Right atrium auricular region (tissue), 2 donors: ENCODE measurements at places on chromosomes 16 and 17. TPM values are rescaled to one million over a fixed set of nuclear protein-coding genes. Genes with fewer than 3 reads are reported as not detected.
A peak's percentile ranks its signal among the peaks of the same experiment; 100 is the strongest.

DNA sequence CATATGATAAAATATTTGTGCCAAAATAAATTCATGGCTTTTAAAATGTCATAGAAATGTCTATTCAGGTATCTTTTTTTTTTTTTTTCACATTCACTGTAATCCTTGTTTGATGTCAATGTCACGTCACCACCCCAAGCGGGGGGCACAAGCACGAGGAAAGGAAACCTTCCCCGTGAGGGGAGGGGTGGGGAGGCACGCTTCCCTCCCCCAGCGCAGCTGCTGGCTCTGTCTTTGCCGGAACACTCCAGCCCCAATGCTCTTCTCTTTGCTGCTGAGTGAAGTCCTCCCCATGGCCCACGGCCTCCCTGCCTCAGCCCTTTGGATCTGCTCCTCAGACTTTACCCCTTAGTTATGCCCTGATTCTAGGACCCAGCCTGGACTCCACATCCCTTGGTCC lies 1.5 kb downstream of the SLC35G3 start:
- no peaks in the 10 kb centered on the region for H3K27me3 ChIP-seq
- H3K36me3 ChIP-seq = peaks cover 9% of the 10 kb centered on the region
- H3K27ac ChIP-seq = no peak overlapping the region
- H3K4me3 ChIP-seq = no peak overlapping the region

GRCh38 chr16:51565184-51565583 lies 414.1 kb upstream of the SALL1 start:
- H3K4me3 ChIP-seq = no peak overlapping the region
- no peaks in the 10 kb centered on the region for H3K36me3 ChIP-seq
- no peaks in the 10 kb centered on the region for H3K4me1 ChIP-seq
- no peaks in the 10 kb centered on the region for H3K27me3 ChIP-seq
- no peak for DNase-seq
- no peak overlapping the region for H3K27ac ChIP-seq

GRCh38 chr17:56478836-56479447 lies 114.6 kb upstream of the NOG start:
- H3K4me1 ChIP-seq = no peaks in the 10 kb centered on the region
- H3K27ac ChIP-seq = no peak overlapping the region
- H3K4me3 ChIP-seq = no peak overlapping the region
- no peaks in the 10 kb centered on the region for H3K36me3 ChIP-seq
- DNase-seq = no peak

- no peaks in the 10 kb centered on the region for H3K27me3 ChIP-seq
- peaks cover 53% of the 10 kb centered on the region for H3K4me1 ChIP-seq
- H3K36me3 ChIP-seq = peaks cover 6% of the 10 kb centered on the region
- peak overlapping the region; percentile 8 for H3K27ac ChIP-seq
Observed at GRCh38 chr16:81609323-81609892, 164.8 kb downstream of the CMIP start.

DNA sequence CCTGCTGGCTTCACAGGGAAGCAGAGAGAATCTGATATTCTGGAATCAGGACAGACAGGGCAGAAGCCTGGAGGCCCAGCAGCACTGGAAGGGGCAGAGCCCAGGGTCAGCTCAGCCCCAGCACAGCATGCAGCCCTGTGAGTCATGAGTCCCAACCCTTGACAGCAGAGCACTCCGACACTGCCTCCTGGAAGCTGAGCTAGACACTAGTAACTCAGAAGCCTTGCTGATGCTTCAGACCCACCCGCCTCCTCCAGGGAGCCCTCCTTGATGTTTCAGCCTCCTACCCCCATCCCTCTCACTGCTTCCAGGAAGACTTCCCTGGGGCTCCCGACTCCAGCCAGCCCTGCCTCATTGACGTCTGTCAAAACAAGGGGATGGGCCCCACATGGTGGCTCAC lies 6.9 kb downstream of the CAMKK1 start:
- DNase-seq = no peak
- no peaks in the 10 kb centered on the region for H3K27me3 ChIP-seq
- H3K4me3 ChIP-seq = no peak overlapping the region
- H3K36me3 ChIP-seq = peaks cover 18% of the 10 kb centered on the region
- H3K4me1 ChIP-seq = peaks cover 54% of the 10 kb centered on the region

DNA sequence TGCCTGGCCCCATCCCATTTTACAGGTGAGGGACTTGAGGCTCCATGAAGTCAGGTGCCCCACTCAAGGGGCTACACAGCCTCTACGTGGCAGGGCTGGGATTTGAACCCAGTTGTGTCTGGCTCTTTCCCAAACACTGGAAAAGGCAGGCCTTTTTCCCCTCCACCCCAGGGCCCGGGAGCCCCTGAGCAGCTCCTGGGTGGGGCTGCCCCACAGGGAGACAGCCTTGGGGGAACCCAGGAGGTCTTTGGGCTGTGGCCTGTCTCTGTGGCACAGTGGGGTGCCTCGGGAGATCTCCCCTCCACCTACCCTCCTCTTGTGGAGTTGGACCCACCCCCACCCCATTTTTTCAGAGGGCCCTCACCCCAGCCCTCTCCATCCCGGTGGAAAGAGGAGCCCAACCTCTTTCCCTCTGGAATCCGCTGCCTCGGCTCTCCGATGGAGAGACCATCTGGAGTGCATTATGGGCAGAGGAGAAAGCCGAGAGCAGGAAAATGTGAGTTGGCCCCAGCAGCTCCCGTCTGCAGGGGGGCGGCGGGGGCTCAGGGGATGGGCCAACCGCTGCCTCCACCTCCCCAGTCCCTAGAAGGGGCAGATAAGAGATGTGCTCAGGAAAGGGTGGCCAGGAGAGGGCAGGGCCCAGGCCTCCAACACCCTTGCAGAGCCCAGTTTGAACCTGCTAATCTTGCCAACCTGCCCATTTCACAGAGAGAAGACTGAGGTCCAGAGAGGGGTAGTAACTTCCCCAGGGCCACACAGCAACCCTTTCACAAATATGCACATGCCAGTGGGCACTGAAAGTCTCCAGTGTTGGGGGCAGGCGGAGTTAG lies 15.4 kb upstream of the TMEM92 start:
- H3K4me3 ChIP-seq = no peak overlapping the region
- peaks cover 9% of the 10 kb centered on the region for H3K4me1 ChIP-seq
- no peak for DNase-seq
- no peaks in the 10 kb centered on the region for H3K27me3 ChIP-seq
- H3K36me3 ChIP-seq = no peaks in the 10 kb centered on the region

GRCh38 chr16:21001262-21001661 lies 100.7 kb downstream of the LYRM1 start:
- no peaks in the 10 kb centered on the region for H3K27me3 ChIP-seq
- H3K36me3 ChIP-seq = no peaks in the 10 kb centered on the region
- no peak overlapping the region for H3K27ac ChIP-seq
- no peak overlapping the region for H3K4me3 ChIP-seq

GRCh38 chr16:75821117-75821516 lies 94.8 kb upstream of the CPHXL start:
- no peak overlapping the region for H3K27ac ChIP-seq
- H3K27me3 ChIP-seq = no peaks in the 10 kb centered on the region
- DNase-seq = no peak
- no peaks in the 10 kb centered on the region for H3K4me1 ChIP-seq
- H3K4me3 ChIP-seq = no peak overlapping the region

DNA sequence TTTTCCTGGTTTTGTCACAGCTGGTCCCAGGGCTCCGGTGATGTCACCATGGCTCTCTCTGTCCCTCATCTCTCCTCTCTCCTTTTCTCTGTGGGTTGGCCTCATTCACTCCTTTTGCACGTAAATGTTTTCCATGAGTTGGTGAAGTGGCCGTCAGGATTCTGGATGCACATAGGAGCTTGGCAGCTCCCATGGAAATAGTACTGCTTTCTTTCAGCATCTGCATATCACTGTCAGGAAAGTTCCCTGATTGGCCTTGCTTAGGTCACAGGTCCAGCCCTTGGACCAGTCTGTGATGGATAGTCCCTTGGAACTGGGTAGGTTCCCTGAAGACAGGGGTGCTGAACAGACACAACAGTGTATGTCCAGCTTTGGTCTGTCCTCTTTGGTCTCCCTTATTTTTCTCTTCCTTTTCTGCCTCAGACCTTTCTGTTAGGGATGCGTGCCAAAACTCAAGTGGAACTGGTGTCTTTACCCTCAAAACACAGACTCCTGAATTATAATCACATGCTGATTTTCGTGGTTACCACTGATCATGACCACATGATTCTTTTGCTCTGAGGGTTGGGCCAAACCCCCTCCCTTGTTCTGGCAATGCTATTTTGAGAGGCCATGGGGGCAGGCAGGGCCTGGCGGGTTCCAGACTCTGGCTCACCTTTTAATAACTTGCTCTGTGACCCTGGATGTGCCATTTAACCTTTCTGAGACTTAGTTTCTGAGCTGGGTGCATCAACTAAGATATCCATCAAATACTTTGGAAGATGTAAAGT lies 99.0 kb downstream of the MSI2 start:
- DNase-seq = no peak
- peaks cover 40% of the 10 kb centered on the region for H3K4me1 ChIP-seq
- no peaks in the 10 kb centered on the region for H3K27me3 ChIP-seq

- H3K4me3 ChIP-seq = no peak overlapping the region
- H3K27ac ChIP-seq = no peak overlapping the region
- no peaks in the 10 kb centered on the region for H3K4me1 ChIP-seq
- no peak for DNase-seq
Observed at GRCh38 chr16:54846766-54847165, 83.9 kb upstream of the IRX5 start.

GRCh38 chr17:33137426-33137825 lies 145.8 kb downstream of the SPACA3 start:
- DNase-seq = no peak
- no peak overlapping the region for H3K4me3 ChIP-seq
- no peaks in the 10 kb centered on the region for H3K27me3 ChIP-seq

GRCh38 chr17:49680314-49680713 lies 2.4 kb upstream of the SPOP start:
- no peaks in the 10 kb centered on the region for H3K27me3 ChIP-seq
- no peak overlapping the region for H3K27ac ChIP-seq
- H3K36me3 ChIP-seq = no peaks in the 10 kb centered on the region

DNA sequence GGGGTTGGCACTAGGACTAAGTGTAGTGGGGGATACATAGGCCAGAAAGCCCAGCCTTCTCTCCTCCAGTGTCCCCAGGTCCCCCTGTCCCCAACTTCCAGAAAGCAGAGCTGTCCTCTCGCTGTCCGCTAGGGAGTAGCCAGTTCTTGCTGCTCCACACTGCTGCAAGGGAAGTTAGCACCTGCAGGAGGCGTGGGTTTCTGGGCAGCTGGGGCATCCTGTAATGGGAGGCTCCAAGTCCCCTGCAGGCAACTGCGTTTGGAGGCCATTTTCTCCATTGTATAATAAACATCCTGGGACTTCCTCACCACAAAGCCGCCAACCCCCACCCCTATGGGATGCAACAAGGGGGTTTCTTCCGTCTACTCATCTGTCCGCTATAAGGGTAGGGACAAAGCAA lies 1.7 kb downstream of the RPRML start:
- no peaks in the 10 kb centered on the region for H3K27me3 ChIP-seq
- no peak overlapping the region for H3K27ac ChIP-seq
- H3K36me3 ChIP-seq = no peaks in the 10 kb centered on the region

DNA sequence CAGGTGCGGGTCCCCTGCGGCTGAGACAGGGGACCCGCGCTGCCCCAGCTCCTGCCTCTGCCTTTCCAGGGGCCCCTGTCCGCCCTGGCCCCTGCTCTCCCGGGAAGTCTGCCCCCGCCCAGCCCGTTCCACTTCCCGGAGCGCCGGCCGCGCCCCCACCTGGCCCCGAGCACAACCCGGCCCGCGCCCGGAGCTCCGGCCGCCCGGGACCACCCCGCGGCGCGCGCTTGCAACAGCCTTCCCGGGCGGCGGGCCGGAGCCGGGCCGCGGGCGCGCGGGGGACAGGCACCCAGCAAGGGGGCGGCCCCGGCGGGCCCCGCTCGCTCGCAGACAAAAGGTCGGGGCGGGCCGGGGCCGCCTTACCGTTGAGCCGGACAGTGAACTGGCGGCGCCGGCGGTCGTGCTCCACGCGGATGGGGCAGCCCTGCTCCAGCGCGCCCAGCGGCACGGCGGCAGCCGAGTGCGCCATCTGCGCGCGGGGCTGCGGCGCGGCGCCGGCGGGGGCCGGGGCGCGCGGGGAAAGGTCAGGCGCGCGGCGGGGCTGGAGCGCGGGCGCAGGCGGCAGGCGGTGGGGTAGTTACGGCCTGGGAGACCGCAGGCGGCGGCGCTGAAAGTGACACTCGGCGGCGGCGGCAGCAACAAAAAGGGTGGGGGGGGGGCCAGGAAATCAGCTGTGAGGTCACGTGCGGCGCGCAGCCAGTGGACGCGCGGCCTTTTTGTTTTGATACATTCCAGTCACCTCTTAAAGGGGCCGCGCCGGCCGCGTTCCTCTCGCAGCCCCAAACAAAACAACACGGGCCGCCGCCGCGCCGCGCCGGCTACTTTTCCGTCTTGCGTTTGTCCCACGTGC lies at the start of gene NATD1:
Gene NATD1 (minus strand): TSS at position 615 of the 850 bp plus-strand sequence. CDS start 146 bp downstream, at position 469.
- H3K4me3 ChIP-seq = peak within 1 kb of the TSS; percentile 65
- H3K4me1 ChIP-seq = peaks cover 52% of the 10 kb centered on the region
- H3K27ac ChIP-seq = peak within 1 kb of the TSS; percentile 76
- H3K27me3 ChIP-seq = no peaks in the 10 kb centered on the region
- peak; percentile 95 for DNase-seq

DNA sequence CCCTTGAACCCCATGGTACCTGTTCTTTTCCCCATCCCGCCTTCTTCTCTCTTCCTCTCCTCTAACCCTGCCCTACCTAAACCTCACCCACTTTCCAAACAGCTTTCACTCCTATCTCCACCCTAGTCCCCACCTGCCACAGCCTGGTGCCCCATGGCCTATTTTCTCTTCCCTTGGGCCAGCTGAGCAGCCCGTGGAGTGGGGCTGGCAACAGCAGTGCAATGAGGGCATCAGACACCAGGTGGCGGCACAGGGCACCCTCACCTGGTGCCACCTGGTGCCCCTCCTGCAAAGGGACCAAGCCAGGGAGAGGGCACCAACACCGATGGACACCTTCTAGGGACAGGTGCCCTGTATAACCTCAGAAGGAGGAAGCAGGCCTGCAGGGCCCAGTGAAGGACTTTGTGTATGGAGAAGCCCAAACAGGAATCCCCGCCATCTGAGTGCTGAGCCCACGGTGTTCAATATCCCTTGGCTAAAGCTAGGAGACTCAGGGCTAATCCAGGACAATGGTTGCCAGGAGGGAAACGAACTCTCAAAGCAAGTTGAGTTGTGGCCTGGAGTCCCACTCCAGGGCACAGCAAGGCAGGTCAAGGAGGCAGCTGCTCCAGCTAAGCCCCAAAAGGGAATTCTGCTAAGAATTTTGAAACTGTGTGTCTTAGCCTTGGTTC lies 4.0 kb upstream of the ABCC3 start:
- no peak for DNase-seq
- H3K4me3 ChIP-seq = no peak overlapping the region
- H3K27me3 ChIP-seq = no peaks in the 10 kb centered on the region
- no peaks in the 10 kb centered on the region for H3K36me3 ChIP-seq

DNA sequence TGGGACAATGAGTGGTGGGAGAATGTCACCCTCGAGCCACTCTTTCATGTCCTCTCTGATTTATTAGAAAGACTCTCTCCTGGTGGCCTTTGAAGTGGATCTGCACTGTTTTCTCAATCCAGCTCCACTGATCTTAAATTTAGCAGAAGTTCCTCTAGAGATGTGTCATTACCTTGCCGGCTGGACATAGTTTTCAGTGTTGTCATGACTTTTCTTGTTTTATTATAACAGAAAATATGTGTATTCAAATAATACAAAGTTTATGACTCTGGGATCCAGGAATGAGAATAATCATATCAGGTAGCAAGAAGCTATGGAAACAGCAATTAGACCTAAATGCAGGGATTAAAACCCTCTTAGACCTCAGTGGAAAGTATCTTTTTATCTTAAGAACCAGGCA lies 247.5 kb upstream of the ELAC2 start:
- no peaks in the 10 kb centered on the region for H3K36me3 ChIP-seq
- no peak for DNase-seq
- no peak overlapping the region for H3K27ac ChIP-seq
- no peaks in the 10 kb centered on the region for H3K4me1 ChIP-seq
- H3K27me3 ChIP-seq = no peaks in the 10 kb centered on the region

ARL4D gene
- 5.5 TPM for total RNA-seq

CDC27 gene
- total RNA-seq = 39.3 TPM

C1QTNF1 gene
- total RNA-seq = 125 TPM

OR1F1 gene
- not detected for total RNA-seq

CCDC144A gene
- total RNA-seq = 0.82 TPM

GRIN2C gene
- 27.6 TPM for total RNA-seq

LYRM1 gene
- total RNA-seq = 58.7 TPM

ANKS4B gene
- not detected for total RNA-seq

HOXB7 gene
- total RNA-seq = 0.24 TPM
